ENCODE measurements at places on chromosomes 4 and X. TPM values are rescaled to one million over a fixed set of nuclear protein-coding genes. Genes with fewer than 3 reads are reported as not detected.

Gene RRH
- total RNA-seq: not detected

Gene BMP3
- total RNA-seq: not detected

Gene KCND1
- 1.1 TPM for total RNA-seq

Gene ZNF157
- total RNA-seq: not detected

Gene CT55
- total RNA-seq: not detected

Gene HAUS7
- total RNA-seq: 60.6 TPM

Gene SOX3
- total RNA-seq: not detected

Data from A549 treated with CpdA at 1 μM for 4 hours (cell line).